ENCODE measurements at places on chromosomes 1 and 21. TPM values are rescaled to one million over a fixed set of nuclear protein-coding genes. Genes with fewer than 3 reads are reported as not detected.

Gene ANKRD45
- 0.42 TPM for total RNA-seq

GRCh38 chr1:45787905-45788304 is 15.5 kb upstream of the MAST2 start:
- H3K27ac ChIP-seq, result no peak overlapping the region
- H3K27me3 ChIP-seq, result no peaks in the 10 kb centered on the region
- H3K36me3 ChIP-seq, result no peaks in the 10 kb centered on the region
- no peak overlapping the region for H3K4me3 ChIP-seq

GRCh38 chr1:236450779-236451178 is 56.7 kb downstream of the EDARADD start:
- H3K27ac ChIP-seq, result no peak overlapping the region
- DNase-seq, result no peak
- H3K27me3 ChIP-seq, result no peaks in the 10 kb centered on the region

DNA sequence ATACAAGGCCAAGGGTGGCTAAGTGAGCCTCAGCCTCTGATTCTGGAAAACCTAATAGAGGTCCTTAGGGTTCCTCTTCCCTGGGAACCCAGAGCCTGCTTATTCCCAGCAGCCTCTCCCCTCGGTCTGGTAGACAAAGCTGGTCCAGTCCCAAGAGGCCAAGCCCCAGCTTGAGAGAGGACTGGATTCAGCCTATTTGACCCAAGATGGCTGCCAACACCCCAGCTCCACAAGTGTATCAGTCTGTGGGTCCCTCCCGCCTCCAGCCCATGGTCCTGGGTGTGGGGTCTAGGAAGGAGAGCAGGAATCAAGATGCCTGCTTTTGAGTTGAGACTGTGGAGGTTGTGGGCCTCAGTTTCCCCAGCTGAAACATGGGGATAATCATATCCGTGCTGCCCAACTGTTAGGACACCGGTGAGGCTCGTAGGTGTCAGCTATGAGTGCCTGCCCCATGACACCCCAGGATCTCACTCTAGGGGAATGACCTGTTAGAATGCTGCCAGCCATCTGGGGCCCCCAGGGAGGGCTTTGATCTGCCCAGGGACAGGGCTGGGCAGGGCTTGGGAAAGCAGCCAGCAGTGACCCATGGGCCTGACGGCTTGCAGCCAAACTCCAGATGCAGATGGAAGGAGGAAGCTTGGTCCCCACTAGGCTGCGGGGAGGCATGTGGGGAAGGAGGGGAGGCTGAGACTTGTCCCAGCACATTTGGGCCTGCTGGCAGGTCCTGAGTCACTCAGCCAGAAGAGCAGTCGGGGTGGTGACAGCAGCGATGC is 45.4 kb downstream of the NUAK2 start:
- H3K36me3 ChIP-seq, result no peaks in the 10 kb centered on the region
- peaks cover 34% of the 10 kb centered on the region for H3K4me1 ChIP-seq
- H3K4me3 ChIP-seq, result no peak overlapping the region
